ENCODE measurements at places on chromosomes 13 and 19.

DNA sequence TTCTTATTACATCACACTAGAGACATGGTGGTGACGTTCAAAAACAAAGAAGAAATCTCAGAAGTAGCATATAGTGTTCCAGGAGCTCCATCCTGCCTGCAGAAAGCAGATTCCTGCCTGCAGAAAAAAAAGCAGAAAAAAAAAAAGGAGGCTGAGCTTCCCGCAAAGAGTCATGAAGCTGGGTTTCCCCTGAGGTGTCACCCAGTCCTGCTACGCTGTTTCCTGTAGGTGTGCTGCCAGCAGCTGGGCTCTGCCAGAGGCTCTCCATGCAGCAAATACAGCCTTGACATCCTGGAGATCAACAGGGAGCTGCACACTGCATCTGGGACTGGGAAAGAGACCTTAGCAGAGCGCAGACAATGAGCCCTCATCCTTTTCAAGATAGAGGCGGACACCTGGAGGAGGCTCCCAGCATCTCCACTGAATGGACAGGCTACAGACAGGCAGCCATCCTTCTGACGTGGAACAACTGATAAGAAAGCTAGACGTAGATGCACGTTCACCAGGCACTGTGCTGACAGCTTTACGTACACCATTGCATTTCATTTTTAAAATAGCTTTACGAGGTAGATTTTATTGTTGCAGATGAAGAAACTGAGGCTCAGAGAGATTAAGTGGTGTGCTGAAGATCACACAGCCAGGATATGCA, 350.9 kb downstream of the FOXO1 start:
- no peak for DNase-seq

- no peak for DNase-seq
These were observed 57.8 kb downstream of the CCDC70 start for GRCh38 chr13:51919531-51919930.

GRCh38 chr13:62088165-62088564, 672.5 kb upstream of the PCDH20 start:
- DNase-seq = no peak

GRCh38 chr19:2777952-2778683, 5.0 kb downstream of the SGTA start:
- no peak for DNase-seq

- DNase-seq = no peak
These were observed 165.4 kb downstream of the KATNAL1 start for GRCh38 chr13:30141775-30142485.

GRCh38 chr19:13718733-13719132, 45.6 kb upstream of the MRI1 start:
- DNase-seq = no peak

GRCh38 chr19:11578258-11579142, 1.1 kb upstream of the ACP5 start:
- DNase-seq = no peak

DNA sequence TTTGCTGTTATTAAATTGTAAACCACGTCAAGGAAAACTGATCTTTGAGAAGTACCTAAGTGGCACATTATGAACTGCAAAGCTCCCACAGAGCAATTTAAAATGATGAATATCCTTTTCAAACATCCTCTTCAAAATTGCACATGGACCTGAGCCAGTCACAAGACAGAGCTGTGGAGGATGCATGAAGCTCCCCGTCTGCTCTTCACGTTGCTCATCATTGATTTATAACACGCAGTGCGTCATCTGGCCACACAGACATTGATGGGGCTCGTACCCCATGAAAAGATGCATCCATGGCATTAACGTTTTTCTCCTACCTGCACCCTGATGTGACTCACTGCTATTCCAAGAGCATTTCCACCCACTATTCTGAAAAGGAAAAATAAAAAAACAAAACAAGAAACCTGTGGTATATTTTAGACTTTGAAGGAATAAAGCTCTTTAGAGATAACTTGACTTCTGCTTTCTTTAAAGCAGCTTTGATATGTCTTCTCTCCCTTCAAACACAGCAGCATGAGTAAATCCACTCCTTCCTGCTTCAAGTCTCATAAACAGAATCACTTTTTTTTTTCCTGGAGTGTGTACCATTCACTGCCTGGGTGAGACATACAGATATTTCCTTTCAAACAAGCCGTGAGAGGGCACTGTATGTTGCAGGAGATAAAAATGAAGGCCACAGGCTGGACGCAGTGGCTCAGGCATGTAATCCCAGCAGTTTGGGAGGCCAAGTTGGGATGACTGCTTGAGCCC, 7.2 kb upstream of the SERTM1 start:
- no peak for DNase-seq

All from GDM1 (cell line).